ENCODE measurements at places on chromosomes 4 and X.

DNA sequence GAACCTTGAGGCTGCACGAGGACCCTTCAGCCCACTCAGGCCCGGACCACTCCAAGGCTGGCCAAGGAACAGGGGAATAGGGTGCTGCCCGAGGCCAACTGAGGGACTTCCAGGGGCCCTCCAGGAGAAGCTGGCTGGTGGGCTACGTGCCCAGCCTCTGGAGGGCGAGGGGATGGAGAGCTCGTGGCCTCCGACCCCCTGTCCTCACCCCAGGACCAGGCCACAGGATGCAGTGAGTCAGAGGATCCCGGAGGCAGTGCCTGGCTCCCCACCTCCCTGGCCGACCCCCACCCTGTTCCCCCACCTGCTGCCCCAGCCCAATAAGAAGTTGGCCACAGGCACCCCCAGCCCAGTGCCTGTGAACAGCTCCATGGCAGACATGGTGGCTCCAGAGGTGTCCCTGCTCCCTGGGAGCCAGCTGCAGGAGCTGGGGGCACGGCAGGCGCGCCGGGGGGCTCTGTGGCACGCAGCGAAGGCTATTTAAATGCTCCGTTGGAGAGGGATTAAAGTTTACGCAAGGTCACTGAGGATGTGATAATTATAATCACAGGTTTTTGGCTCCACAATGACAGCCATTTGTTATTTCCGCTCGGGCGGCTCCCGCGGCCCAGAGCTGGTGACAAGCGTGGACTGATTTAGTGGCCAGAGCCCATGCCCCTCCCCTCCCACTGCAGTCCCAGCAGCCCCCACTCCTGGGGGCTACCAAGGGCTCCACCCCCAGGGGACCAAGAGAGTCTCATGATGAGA, 95.7 kb upstream of the NKX1-1 start:
- no peak for DNase-seq

GRCh38 chrX:126170720-126171119, 4.6 kb upstream of the DCAF12L2 start:
- DNase-seq, result no peak

DNA sequence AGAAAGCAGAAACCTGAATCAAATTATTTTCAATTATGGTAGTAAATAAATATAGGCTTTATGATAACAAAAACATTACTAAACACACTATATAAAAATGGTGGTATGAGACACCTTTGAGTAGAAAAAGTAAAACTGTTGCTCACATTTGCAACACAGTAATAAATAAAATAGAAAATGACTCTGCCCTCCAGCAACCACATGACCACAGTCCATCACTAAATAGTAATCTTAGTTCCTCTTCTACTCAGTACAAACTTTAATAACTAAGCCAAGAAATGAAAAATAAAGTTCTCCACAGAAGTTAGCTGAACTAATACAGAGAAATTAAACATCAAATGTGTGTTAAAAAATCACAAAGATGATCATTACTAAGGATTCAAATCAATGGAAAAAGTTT, 108.5 kb downstream of the ADGRA3 start:
- no peak for DNase-seq

- DNase-seq, result peak; percentile 16
Observed at GRCh38 chr4:74932832-74933561, at the start of gene PARM1. Gene PARM1, plus strand, starts transcription at chr4:74933116. Its CDS starts 212 bp downstream, at chr4:74933328.

DNA sequence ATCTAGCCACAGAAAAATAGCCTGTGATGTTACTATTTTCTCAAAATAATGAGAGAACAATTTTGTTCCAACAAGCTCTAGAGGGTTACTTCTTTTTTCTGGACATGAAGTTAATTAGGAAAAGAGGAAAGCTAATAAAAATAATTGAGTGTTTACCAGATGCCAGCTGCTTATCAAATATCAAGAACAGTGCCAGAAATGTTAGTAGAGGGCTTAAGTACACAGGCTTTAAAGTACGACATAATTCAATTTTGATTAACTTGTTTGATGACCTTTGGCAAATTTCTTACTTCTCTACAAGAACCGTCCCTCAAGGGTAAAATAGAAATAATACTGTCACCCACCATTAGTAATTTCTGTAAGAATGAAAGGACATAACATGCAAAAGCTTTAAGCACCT, 977.0 kb downstream of the FSTL5 start:
- DNase-seq, result no peak

DNA sequence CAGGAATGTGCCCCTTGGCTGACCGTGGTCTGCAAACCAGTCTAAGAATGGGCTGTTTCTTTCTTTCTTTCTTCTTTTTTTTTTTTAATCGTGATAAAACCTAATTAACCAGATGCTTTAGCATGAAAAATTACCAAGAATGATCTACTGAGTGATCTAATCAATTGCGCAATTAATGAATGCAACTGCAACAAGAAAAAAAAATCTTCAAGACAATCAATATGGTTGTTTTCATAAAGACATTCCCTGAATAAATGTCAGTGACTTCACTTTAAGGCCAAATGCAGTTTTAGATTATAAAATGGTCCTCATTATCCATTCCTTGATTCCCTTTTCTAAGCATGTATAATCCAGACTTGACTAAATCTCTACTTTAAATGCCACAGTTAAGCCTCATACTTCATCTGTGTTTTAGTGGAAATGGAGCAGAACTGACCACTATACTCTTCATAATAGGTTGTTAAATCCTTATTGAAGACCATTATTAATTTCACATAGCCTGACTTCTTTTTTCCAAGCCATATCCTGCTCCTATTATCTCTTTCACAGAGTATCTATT, 51.6 kb upstream of the SETD7 start:
- no peak for DNase-seq

- DNase-seq, result no peak
Observed at GRCh38 chr4:48065587-48066052, 49.0 kb downstream of the NIPAL1 start.

GRCh38 chr4:103786014-103786413, 66.2 kb upstream of the TACR3 start:
- DNase-seq, result no peak

- no peak for DNase-seq
Observed at GRCh38 chrX:138709886-138710791, 1.4 kb downstream of the FGF13 start.

DNA sequence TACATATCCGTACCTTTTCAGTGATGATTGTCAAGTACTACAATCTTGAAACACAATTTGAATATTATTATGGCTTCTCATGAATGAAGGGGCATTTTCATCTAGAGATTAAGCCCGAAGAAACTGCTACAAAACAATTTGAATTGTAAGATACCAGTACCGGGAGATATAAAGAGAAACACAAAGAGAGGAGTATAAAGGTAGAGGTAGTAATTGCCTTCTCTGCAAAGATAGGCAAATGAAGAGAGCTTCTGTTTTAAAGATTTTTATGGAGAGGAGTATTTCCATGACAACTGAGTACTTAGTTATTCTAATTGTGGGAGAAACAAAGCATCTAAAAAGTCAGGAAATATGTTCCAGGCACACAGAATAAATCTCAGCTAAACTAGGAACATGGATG, 25.3 kb upstream of the KCNIP4 start:
- no peak for DNase-seq

DNA sequence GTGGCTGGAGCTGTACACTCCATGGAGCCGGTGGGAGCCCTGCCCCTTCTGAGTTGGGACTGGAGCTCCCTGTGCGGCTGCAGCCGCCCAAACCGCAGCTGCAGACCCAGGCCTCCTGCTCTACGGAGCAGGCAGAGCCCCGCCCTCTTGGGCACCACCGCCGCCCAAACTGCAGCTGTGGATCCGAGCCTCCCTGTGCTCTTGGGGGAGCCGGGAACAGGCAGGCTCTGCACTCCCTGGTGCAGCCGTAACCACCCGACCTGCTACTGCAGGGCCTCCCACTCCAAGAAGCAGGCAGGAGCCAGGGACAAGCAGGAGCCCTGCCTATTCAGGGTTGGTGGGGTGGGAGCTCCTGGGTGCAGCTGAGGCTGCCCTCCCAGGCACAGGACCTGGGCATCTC, 237.5 kb upstream of the ATP6AP2 start:
- no peak for DNase-seq

- DNase-seq, result no peak
Observed at GRCh38 chr4:101678180-101678579, 112.3 kb upstream of the BANK1 start.

DNA sequence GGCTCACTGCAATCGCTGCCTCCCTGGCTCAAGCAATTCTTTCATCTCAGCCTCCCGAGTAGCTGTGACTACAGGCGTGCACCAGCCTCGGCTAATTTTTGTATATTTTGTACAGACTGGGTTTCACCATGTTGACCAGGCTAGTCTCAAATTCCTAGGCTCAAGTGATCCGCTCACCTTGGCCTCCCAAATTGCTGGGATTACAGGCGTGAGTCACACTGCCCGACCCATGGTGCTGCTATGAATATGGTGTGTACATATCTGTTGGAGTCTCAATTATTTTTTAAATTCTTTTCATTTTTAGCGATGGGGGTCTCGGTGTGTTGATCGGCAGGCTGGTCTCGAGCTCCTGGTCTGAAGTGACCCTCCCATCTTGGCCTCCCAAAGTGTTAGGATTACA, 78.0 kb upstream of the PRKX start:
- DNase-seq, result no peak

DNA sequence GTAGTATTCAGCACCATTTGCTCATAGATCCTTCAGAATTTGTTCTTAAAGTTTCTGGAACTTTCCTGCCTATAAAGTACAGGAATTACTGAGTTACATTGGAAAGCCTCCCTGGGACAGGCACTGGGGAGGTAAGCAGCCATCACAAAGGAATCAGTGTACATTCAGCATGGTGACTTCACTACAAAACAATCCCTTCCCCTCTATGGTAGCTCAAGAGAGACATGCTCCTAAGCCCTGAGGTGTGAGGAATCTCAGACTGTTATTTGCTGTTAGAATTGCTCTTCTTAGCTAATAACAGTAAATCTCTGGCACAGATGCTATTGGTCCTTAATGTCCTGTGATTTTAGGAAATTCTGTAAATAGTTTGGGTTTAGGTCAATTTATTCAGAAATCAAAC, 1898.0 kb upstream of the PCDH7 start:
- no peak for DNase-seq

DNA sequence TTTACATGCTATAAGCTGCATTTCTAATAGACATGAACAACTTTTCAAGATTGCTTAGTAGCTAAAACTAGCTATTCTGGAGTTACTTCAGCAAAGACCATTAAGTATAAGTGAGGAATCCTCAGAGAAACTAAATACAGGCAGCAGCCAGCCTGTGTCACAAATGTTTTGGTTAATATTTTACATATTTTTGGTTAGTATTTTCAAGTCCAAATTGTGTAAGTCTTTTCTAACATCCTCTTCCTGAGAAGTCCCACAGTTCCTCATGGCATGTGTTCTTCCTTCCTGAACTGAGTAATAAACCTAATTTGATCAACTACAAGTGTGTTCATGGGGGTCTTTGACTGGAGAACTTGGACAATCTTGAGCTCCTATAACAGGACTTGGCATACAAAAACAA, 42.4 kb upstream of the MCF2 start:
- DNase-seq, result no peak

GRCh38 chrX:77502951-77503525, 55.8 kb downstream of the FGF16 start:
- no peak for DNase-seq

DNA sequence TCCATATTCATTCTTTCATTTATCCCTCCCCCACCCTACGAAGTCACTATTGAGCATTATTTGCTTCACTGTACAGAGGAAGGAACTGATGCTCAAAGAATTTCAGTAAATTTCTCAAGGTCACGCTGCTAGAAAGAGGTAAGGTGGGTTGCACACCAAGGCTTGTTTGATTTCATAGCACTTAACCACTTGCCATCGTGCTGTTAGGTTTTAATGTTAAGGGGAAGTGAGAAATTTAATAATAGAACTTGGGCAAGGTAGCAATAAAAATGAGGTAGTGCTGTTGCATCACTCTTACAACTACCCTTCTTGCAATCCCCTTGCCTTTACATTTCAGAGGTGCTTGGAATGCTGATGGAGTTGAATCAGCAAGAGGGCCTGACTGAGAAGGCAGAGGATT, 343.1 kb downstream of the MID1IP1 start:
- no peak for DNase-seq

GRCh38 chr4:129278868-129279267, 182.9 kb downstream of the C4orf33 start:
- no peak for DNase-seq

GRCh38 chr4:107317611-107318010, 281.5 kb upstream of the DKK2 start:
- no peak for DNase-seq

- no peak for DNase-seq
Observed at GRCh38 chr4:8840006-8840793, 31.4 kb downstream of the HMX1 start.

GRCh38 chr4:106773076-106773905, 262.8 kb downstream of the DKK2 start:
- DNase-seq, result no peak

- no peak for DNase-seq
Observed at GRCh38 chrX:16240231-16240905, 73.1 kb downstream of the MAGEB17 start.

GRCh38 chr4:30616942-30617646, 103.1 kb upstream of the PCDH7 start:
- no peak for DNase-seq

GRCh38 chrX:119871245-119871598, 311 bp downstream of the RNF113A start:
- DNase-seq, result no peak

- no peak for DNase-seq
Observed at GRCh38 chrX:150759568-150760416, 66.6 kb downstream of the MTMR1 start.

- no peak for DNase-seq
Observed at GRCh38 chr4:36461344-36461743, 179.9 kb downstream of the DTHD1 start.

- DNase-seq, result no peak
Observed at GRCh38 chr4:158613046-158613445, 58.6 kb downstream of the C4orf46 start.

GRCh38 chr4:172042714-172043114, 229.5 kb downstream of the GALNTL6 start:
- DNase-seq, result no peak

DNA sequence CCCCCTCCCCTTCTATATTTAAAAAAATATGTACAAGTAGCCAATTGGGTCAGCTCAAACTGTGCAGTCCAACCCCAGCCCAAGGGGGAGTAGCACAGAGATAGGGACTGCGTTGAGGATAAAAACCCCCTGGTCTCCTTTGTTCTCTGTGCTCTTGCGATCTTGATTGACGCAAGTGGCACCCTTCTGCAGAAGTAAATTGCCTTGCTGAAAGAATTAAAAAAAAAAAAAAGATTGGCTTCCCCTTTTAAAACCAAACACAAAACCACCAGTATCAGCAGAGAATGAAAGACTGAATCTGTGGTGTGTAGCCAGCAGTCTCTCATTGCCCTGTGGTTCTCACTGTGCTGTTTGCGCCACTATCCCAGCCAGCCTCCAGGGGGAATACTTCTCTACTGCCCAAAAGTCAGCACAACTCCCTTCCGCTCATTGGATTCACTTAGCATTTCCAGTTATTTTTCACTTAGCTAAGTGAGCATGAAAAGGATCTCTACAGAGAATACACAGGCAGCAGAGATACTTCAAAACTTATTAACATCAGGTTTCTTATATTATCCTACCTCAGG, 29.7 kb downstream of the MANBA start:
- no peak for DNase-seq

GRCh38 chr4:71545168-71545567, 206.3 kb downstream of the SLC4A4 start:
- no peak for DNase-seq
